ENCODE measurements at places on chromosomes 1 and 21.

DNA sequence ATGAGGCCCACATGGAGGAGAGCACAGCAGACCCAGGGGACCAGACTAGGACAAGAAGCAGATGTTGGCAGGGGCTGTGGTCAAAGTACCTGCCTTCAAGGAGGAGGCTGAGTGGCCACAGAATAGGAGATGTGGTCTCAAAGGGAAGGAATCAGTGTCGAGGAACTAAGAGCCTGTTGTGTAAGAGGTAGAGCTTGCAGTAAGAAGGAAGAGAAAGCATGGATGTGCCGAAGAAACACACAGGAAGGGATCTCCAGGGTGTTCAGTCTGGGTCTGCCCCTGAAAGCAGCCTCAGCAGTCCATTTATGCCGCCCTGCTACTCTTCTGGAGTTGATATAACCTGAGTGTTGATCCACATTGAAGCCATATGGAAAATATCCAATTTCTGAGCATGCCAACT is 83.9 kb downstream of the NID1 start:
- no peak for DNase-seq

- no peak for DNase-seq
These were observed 16.2 kb downstream of the KCND3 start for GRCh38 chr1:111973150-111973790.

DNA sequence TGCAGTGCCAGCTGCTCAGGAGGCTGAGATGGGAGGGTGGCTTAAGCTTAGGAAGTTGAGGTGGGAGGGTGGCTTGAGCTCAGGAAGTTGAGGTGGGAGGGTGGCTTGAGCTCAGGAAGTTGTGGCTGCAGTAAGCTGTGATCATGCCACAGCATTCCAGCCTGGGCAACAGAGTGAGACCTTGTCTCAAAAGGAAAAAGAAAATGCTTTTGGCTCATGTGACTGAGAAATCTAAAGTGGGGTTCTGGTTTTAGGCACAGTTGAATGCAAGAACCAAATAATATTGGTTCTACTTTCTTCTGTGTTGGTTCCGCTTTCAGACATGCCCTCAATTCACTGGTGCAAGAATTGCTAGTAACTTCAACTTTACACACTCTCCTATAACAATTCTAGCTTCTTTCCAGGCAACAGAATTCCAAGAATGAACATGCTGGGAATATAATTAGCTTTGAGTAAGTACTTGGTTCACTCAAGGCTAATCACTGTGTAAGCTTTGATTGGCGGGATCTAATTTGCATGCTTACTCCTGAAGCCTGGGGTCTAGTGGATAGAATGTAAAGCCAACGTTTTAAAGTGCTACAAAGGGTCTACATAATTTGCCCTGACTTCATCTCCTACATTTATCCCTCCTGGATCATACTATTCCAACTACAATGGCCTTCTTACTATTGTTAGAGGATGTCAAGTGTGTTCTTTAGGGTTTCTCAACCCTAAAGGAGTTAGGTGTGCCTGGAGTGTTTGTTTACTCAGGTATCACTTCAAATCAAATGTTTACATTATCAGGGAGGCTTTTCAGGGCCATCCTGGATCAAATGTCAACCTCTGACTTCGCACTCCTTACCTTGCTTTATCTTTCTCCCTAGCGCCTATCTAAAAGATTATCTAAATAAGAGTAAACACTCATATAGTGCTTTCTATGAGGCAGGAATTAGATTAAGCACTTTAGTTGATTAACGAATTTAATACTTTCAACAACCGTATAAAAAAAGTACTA is 115.1 kb downstream of the SLC16A1 start:
- no peak for DNase-seq

GRCh38 chr1:181712711-181713110 is 229.4 kb downstream of the CACNA1E start:
- DNase-seq, result no peak

DNA sequence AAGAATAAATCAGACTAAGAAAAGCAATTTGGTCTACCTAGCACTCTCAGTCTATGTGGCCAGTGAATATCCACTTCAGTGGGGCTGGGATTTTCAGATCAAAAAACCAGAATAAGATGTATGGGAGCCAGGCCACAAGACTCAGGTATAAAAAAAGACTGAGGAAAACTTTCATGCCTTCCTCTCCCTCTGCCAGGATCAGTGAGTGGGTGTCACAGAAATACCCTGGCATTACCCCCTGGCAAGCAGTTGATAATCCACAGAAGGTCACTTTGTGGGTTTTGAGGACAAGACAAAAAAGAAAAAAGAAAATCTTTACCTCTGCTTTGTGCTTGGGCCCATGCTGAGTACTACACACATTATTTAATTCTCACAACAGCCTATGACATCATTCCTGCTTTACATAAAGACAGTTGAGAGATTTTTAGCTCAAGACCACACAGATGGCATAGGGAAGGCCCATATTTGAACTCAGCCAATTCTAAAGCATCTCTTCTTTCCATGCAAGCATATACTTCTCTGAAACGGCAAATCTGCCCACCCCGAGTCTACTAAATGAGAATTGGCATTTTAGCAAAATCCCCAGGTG is 57.6 kb downstream of the DESI2 start:
- DNase-seq, result no peak

DNA sequence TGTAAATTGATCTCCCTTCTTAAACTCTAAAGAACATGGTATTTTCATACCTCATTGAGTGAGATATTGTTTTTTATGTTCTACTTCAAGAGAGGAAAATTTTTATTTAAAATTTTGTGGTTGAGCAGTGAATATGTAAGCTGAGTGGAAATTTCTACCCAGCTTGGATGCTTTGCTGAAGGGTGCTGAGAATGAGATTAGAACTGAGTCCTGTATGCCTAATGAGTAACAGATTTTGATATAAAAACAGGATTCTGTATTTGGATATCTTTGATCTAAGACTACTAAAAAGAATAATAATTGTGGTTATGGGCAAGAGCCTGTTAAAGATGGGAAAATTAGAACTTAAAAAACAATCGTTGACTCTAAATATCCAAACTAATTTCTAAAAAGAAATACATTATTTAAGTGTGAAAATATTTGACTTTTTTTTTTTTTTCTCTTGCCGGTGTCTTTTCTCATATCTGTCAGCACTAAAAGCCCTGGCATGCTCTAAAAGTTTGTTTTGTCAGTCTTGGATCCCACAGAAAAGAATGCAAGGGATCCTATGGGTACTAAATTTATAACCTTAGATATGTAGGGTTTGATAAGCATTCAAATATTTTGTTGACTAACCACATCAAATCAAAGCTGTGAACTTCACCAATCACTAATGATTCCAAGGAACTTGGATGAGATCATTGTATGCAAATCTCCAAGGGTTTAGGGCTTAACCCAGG is 652.3 kb downstream of the PTPRC start:
- DNase-seq, result no peak

Data from HT-29 (cell line).